ENCODE measurements at places on chromosomes 7 and 10. TPM values are rescaled to one million over a fixed set of nuclear protein-coding genes. Genes with fewer than 3 reads are reported as not detected.

PRSS37 gene
- total RNA-seq: not detected

IRF5 gene
- 2.3 TPM for total RNA-seq

LRIT1 gene
- not detected for total RNA-seq

EVX1 gene
- total RNA-seq: not detected

MYH16 gene
- not detected for total RNA-seq

NEUROD6 gene
- total RNA-seq: not detected

MGAM2 gene
- not detected for total RNA-seq

MMD2 gene
- total RNA-seq: not detected

PAPOLB gene
- not detected for total RNA-seq

TRIL gene
- not detected for total RNA-seq

CAMK2B gene
- not detected for total RNA-seq

- no peak for DNase-seq
Measured at GRCh38 chr10:98538472-98538871, 91.7 kb upstream of the HPS1 start.

- DNase-seq: no peak
Measured at GRCh38 chr10:48896756-48897440, 42.7 kb downstream of the LRRC18 start.

DNA sequence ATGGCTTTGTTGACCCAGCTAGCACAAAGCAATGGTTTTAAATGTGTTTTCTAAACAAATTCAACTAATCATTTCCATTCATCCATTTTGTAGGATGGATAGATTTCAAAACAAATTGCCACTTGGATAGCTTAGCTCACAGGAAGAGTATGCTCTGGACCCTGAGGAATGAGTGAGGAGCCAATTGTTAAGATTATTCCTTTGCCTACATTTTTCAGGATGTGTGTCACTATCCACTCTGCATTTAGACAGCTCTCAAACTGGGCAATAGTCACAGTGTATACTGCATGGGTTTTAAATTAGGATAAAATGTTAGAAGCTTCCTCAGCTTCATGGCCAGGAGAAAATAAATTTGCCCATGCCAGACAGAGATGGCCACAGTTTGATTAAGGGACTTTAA is 605.6 kb upstream of the TEX47 start:
- DNase-seq: no peak

DNA sequence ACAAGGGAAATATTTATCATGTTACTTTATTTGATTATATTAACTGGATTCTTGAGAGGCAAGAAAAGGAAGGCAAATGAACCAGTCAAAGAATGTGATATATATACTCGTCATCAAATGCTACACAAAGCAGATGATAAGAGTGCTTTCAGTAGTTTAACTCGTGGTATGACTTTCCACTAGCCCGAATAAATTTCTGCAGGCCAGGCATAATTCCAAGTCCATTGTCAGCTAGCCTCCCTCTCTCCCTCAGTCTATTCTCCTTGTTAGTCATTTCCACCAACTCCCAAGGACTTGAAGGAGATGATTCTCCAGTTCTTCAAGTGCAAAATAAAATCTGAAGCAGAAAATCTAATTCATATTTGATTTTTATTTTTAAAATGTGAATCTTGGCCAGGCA is 190.5 kb downstream of the GLI3 start:
- no peak for DNase-seq

- no peak for DNase-seq
Measured at GRCh38 chr7:155340721-155341120, 43.0 kb downstream of the INSIG1 start.

- DNase-seq: no peak
Measured at GRCh38 chr10:938941-939678, 7.6 kb upstream of the LARP4B start.

DNA sequence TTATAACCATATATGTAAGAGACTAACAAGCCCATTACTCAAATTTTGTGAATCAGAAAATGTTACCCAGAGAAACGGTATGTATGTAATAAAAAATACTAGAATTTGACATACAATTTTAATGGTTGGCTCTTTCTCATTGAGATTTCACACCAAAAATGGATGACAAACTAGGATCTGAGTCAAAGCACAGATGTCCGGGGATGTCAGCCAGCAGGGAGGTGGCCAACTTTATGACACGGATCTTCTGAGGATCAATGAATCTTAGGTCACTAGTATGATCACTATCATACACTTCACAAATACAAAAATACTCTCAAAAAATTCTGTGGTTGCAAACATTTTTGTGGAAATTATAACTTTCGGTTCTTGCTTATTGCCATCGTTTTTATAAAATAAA is 173.5 kb upstream of the NFE2L3 start:
- DNase-seq: no peak

DNA sequence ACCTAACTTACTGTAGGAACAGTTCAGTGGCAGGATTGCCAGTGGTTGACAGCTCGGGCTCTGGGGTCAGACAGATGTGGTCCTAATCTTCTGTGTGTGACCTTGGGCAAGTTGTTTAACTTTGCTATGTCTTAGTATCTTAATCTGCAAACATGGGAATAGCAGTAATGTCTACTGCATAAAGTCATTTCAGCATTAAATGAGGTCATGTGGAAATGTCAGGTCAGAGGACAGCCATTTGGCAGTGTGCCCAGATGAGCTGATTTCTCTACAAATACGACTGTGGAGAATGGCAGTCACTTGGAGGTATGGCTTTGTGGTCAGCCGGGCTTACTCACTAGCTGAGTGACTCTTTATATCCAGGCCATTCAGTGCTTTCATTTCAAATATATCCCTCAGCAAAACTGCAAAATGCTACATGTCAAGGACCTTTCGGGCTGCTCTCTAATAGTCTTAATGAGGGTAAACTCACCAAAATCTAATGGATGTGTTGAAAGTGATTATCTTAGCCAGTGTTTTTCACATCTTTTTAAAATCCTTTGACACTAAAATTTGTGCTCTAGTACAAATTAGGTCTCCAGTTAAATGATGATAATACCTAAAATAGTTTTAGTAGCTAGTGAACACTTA is 171.4 kb downstream of the ST7 start:
- peak; percentile 23 for DNase-seq

GRCh38 chr7:28749638-28750037 is 208.5 kb downstream of the TRIL start:
- DNase-seq: no peak

DNA sequence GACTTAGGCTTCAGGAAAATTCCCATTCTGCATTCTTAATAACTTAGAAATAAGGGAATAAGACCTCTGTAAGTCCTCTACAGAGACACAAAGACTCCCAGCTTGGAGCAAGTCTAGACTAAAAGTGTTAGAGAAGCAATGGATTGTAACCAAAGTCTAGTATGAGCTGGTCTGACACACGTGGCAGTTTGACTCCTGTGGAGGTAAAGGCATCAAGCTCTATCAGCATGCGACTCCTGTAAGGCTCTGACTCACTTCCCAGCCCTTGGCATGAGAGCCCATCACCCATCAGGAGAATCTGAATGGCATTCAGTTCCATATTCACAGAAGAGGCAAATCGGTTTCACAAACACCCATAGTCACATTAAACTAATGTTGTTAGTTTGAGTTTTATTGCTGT is 4.4 kb upstream of the VSTM4 start:
- DNase-seq: no peak

- DNase-seq: no peak
Measured at GRCh38 chr7:70710011-70710480, 421.9 kb upstream of the GALNT17 start.

GRCh38 chr10:97080051-97080776 is 105.5 kb downstream of the SLIT1 start:
- DNase-seq: no peak

Data from naive thymus-derived CD8-positive, alpha-beta T cell (primary cell).